ENCODE measurements at places on chromosomes 1 and 21.

GRCh38 chr1:201552941-201553351 lies 14.0 kb downstream of the NAV1 start:
- no peak for DNase-seq

- no peak for DNase-seq
Observed at GRCh38 chr1:172452536-172453152, 8.8 kb upstream of the PIGC start.

DNA sequence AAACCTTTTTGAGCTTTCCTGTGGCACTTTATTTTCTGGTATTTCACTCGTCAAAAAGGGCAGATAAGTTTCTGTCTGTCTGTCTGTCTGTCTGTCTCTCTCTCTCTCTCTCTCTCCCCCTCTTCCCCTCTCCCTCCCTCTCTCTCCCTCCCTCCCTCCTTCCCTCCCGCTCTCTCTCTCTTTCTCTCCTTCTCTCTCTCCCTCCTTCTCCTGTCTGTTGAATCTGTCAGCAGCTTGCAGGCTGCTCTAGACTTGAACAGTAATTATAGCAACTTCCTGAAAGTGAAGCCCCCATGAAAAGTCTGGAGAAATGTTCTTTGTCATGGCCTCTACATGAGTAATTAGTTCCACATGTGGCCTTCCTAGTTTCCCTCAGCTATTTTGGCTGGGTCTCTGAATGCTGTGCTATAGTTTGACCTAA lies 275.2 kb upstream of the C1orf105 start:
- no peak for DNase-seq

DNA sequence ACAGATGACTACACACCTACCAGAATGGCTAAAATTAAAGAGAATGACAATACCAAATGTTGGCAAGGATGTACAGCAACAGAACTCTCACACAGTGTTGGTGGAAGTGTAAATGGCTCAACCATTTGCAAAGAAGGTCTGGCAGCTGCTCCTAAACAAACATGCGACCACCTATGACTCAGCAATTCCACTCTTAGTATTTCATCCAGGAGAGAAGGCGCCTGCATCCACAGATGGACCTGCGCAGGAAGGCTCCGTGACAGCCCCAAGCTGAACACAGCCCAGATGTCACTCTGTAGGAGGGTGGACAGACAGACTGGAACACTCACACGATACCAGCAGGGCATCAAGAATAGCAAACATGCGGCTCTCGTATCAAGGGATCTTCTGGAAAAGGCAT lies 6.7 kb downstream of the PTTG1IP start:
- no peak for DNase-seq

- no peak for DNase-seq
Observed at GRCh38 chr1:220544901-220545303, 17.0 kb downstream of the MARK1 start.

- peak; percentile 69 for DNase-seq
Observed at GRCh38 chr1:206685769-206686477, 1.2 kb downstream of the MAPKAPK2 start.

DNA sequence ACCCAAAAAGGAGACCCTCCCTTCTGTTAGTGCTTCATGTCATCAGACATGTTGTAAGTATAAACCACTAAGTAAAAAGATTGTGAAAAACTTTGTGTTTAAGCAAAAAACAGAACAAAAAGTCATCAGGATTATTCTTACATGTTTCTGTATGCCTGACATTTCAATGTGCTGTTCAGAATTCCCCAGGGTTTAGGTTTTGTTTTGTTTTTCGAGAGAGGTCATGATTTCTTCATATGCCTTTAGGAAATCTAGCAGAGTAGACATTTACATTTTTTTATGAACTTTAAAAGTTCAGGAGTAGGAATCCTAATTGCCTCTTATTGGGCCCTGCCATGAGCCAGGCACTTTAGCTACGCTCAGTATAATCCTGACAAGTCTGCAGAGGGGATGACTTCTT lies 85.3 kb downstream of the VPS13D start:
- no peak for DNase-seq

GRCh38 chr1:198363625-198364151 lies 176.8 kb downstream of the ATP6V1G3 start:
- DNase-seq = no peak

- DNase-seq = no peak
Observed at GRCh38 chr1:172753964-172754363, 95.1 kb downstream of the FASLG start.

DNA sequence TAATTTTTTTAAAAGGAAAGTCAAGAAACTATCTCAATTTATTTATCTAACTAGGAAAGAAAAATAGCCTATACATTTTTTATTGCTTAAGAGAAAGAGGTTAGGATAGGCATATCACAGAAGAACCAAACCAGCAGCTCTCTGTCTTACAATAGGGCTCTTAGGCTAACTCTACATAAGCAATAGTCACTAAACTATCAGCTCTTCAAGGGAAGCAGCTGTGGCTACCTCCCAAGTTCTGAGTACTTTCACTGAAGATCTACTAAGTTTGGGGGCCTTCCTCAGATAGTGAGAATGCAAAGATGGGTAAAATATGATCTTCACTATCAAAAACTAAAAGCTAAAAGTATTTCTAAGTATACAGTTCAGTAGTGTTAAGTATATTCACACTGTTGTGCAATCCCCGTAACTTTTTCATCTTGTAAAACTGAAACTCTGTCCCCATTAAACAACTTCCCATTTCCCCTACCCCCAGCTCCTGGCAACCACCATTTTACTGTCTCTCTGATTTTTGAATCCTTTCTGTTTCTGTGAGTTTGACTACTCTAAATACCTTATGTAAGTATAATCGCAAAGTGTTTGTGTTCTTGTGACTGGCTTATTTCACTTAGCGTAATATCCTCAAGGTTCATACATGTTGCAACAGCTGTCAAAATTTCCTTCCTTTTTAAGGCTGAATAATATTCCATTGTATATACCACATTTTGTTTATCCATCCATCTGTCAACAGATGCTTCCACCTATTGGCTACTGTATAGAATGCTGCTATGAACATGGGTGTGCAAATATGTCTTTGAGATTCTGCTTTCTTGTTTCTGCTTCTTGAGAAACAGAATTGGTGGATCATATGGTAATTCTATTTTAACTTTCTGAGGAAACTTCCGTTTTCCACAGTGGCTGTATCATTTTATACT lies 73.3 kb downstream of the ACBD6 start:
- no peak for DNase-seq

- no peak for DNase-seq
Observed at GRCh38 chr1:236850077-236850979, 55.2 kb downstream of the MTR start.

GRCh38 chr1:145992502-145992936 lies 3.9 kb downstream of the TXNIP start:
- no peak for DNase-seq

GRCh38 chr1:239125893-239126292 lies 260.5 kb upstream of the CHRM3 start:
- DNase-seq = no peak

- no peak for DNase-seq
Observed at GRCh38 chr1:110719908-110720307, 45.2 kb upstream of the KCNA3 start.

GRCh38 chr1:201141418-201141817 lies 12.9 kb downstream of the TMEM9 start:
- DNase-seq = no peak

GRCh38 chr1:190373705-190374336 lies 103.8 kb downstream of the BRINP3 start:
- DNase-seq = no peak

DNA sequence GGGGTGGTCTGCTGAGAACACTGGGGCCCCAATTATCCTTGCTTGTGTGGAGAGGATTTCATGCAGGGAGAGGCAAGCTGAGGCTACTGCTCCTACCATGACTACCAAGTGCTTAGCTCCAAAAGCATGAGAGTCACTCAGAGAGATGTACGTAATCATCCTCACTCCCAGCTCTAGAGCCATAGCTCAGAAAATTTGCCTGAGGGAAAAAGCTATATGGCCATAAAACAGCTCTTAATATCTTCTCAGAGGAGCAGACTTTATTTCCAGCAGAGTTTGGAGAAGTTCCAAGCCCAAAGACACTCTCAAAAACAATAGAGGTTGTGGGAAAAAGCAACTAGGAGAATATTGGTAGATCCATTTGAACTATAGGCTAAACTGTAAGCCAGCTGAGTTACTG lies 106.4 kb upstream of the PBX1 start:
- DNase-seq = no peak

DNA sequence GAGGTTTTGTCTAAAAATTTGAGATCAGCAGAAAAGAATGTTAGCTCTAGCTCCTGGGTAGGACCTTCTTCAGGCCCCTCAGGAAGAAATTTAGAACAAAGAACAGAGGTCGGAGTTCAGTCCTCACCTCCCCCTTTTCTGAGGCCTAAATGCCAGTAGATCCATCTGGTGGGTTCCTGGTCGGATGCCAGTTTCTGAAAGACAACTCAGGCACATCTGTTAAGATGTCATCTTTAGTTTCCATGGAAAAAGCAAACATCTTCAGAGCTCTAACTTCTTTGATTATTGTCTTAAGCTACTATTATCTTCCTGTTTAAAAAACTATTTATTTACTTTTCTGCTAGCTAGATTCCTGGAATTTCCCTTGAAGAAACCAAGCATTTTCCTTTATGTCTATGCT lies 37.1 kb upstream of the USP25 start:
- no peak for DNase-seq

DNA sequence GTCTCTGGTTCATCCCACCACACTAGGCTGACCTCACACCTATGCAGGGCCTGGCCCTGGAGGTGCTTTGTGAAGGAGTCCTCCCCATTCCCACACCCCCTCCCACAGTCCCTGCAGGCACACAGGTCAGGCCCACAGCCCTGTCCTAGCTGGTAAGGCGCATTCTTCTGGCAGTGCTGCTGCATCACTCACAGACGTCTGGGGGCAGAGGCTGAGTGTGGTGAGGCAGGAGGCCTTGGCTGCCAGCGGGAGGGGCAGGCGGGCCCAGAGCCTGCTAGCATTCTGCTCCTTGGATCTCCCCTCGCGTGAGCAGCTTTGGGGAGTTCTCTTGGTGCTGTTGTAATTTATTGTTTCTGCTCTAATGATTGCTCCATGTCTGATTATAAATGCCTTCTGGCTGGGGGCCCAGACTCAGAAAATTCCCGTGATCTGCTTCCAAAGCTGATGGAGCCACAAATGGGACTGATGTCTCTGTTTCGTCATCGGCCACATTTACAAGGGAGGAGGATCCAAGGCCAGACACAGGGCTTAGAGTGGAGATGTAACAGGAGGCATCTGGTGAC lies 62.9 kb downstream of the TRABD2B start:
- no peak for DNase-seq

DNA sequence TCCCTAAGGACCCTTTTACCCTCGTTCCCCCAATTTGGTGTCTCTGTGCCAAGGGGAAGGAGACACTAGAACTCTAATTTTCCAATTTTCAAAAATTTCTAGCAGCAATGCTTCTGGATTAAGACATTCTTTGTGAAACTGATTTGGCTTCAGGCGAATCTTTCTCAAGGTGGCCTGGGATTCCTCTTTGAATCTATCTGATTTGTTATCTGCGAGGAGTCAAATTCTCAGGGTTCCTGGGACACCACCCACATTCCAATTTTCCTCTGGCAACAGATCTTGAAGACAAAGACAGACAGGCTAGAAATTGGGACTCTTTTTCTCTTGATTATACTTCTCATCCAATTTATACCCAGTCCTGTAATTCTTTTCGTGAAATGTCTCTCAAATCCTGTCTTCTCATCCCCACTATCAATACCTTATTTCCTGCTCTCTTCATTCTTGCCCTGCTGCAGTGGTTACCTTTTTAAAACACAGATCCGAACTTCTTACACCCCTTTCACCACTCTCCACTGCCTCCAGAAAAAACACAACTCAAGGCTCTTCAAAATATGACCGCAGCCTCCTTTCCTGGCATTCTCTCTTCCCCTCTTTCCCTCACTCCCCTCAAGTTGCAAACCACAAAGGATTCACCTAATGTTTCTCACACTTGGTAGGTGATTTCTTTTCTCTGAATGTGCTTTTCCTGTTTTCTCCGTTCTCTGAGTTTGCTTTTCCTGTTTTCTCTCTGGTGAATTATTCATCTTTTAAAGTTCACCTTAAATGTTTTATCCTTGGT lies 2.7 kb upstream of the MPZL1 start:
- no peak for DNase-seq

DNA sequence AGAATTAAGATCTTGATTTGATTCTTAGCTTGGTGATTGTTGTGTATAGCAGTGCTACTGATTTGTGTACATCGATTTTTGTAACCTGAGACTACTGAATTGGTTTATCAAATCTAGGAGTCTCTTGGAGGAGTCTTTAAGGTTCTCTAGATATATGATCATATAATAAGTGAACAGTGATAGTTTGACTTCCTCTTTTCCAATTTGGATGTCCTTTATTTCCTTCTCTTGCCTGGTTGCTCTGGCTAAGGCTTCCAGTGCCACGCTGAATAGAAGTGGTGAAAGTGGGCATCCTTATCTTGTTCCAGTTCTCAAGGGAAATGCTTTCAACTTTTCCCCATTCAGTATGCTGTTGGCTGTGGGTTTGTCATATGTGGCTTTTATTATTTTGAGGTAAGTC lies 61.5 kb upstream of the LYST start:
- DNase-seq = no peak

GRCh38 chr1:221604948-221605347 lies 136.9 kb downstream of the DUSP10 start:
- no peak for DNase-seq

DNA sequence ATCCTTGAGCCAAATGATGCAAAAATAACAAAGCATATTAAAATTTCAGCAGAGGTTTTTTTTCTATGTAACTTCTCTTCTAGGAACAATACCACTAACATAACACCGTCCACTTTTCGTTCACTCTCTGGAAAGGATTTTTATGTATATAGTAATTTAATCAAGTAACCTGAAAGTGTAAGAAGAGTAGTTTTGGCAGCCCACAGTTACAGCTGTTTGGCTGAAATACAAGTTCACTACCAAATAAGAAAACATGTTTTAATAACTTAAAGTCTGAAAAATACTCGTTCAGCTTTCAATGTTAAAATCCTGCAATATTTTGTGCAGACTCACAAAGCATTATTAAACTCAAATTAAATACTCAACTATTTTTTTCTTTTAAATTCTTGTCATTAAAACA lies 896.8 kb upstream of the ADGRL4 start:
- no peak for DNase-seq

DNA sequence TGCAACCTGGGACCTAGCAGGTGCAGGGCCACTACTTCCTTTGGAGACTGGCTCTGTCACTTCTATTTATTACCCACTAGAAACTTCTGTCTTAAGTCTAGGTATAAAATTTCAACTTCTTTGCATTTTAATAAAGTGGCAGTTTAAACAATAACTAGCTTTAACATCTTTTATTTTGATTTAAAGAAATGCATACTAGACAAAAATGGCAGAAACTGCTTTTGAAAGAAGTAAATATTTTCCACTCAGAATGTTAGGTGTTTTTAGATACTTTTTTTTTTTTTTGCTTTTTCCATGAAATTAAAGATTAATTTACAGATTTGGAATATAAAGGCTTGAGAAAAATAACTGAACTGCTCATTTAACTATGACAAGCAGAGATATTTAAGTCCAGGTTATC lies 1477.6 kb downstream of the KCNT2 start:
- no peak for DNase-seq

- DNase-seq = no peak
Observed at GRCh38 chr1:9689971-9690381, 38.4 kb downstream of the PIK3CD start.

GRCh38 chr1:61253059-61253735 lies 170.8 kb downstream of the NFIA start:
- no peak for DNase-seq

- DNase-seq = no peak
Observed at GRCh38 chr1:213728593-213729536, 258.9 kb upstream of the PROX1 start.

- peak; percentile 48 for DNase-seq
Observed at GRCh38 chr21:46634966-46635323, 529 bp upstream of the PRMT2 start.

All from CD4-positive, alpha-beta T cell treated with Interleukin-2 at 100 ng/mL for 4 hours (primary cell).